BE2C (cell line): ENCODE measurements at places on chromosomes 1 and 21.
A peak's percentile ranks its signal among the peaks of the same experiment; 100 is the strongest.

- no peak for DNase-seq
These were observed 7.6 kb downstream of the EDN2 start for GRCh38 chr1:41476807-41477361.

GRCh38 chr1:212702672-212703071, 3.0 kb upstream of the BATF3 start:
- DNase-seq = no peak

- DNase-seq = no peak
These were observed 198.7 kb downstream of the SETD4 start for GRCh38 chr21:35861661-35862060.

DNA sequence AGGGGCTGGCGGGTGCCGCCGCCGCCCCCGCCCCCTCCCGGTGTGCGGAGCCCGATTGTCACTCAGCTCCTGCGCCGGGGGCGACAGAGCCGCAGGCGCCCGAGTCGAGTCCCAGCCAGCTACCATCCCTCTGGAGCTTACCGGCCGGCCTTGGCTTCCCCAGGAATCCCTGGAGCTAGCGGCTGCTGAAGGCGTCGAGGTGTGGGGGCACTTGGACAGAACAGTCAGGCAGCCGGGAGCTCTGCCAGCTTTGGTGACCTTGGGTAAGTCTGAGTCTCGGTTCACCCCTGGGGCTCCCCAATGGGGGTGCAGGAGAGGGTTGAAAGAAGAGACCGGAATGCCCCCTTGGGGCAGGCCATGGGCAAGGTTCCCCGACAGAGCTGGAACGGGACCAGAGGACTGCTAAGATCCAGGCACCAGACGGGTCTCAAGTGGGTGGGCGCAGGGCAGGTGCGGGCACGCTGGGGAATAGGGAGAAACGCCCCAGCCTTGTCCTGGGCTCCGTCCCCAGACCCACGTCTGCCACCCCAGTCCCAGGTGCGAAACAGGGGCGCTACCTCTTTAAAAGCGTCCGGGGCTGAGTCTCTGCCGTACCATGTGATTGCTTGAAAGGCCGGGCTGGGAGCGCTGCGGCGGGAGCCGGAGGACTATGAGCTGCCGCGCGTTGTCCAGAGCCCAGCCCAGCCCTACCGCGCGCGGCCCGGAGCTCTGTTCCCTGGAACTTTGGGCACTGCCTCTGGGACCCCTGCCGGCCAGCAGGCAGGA, at the start of gene ADORA1:
Gene ADORA1, plus strand, starts transcription at position 61 of the 765 bp plus-strand sequence. CDS start 1,116 bp downstream, outside the sequence.
- peak; percentile 64 for DNase-seq

GRCh38 chr1:234262754-234263105, 110.5 kb upstream of the COA6 start:
- no peak for DNase-seq

- DNase-seq = no peak
These were observed 60.5 kb upstream of the SIPA1L2 start for GRCh38 chr1:232690285-232690935.

GRCh38 chr1:168391851-168392681, 111.4 kb downstream of the TBX19 start:
- DNase-seq = no peak

- no peak for DNase-seq
These were observed 36.4 kb downstream of the SMG7 start for GRCh38 chr1:183508694-183509093.

- DNase-seq = no peak
These were observed 73.5 kb downstream of the ZNF644 start for GRCh38 chr1:90948301-90948700.

GRCh38 chr1:183719289-183719688, 66.2 kb upstream of the APOBEC4 start:
- DNase-seq = no peak

DNA sequence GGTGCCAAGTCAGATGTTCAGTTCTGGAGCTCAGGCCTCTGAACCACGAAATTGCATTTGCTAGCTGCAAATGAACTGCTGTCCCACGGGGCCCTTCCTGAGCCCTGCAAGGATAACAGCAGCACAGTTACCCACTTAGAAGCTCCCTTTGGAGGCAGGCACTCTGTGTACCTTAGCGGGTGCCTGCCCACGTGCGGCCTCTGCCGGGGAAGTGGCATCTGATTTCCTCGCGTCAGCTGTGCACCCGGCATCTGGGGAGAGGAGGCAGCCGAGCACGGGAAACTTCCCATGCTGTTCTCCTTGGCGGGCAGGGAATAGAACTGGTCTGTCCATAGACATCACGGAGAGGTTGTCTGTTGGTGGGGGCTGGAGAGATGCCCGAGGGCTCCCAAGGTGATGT, 148.0 kb upstream of the C1orf174 start:
- DNase-seq = no peak

GRCh38 chr1:236147521-236148469, 5.5 kb downstream of the GPR137B start:
- no peak for DNase-seq

- DNase-seq = no peak
These were observed 8.2 kb upstream of the TTC34 start for GRCh38 chr1:2809656-2810055.

GRCh38 chr1:64526312-64526711, 56.4 kb downstream of the CACHD1 start:
- no peak for DNase-seq

- DNase-seq = no peak
These were observed 6.0 kb upstream of the ST6GALNAC3 start for GRCh38 chr1:76068542-76068941.

DNA sequence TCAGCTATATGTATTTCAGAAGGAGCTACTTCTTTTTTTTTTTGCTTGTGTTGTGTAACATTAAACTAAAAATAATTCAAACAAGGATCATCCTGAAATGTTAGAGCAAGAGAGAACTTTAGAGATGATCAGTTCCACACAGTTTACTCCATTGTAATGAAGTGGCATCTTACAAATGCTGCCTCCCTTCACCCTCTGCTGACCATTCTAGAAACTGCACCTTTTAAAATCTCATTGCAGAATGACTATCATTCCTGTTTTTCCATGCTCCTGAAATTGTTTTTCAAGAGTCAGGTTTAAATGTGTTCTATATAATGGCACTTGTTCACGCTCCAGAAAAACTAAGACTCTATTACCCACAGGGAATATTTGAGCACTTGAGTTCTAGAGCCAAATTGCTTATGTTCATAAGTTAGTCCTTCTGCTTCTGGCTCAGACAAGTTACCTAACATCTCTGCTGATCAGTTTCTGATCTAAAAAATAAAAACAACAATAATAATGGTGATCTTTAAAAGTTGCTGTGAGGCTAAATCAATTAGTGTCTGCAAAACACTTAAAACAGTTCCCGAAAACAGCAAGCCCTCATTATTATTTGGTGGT, 21.5 kb upstream of the SLC44A5 start:
- DNase-seq = peak; percentile 7

DNA sequence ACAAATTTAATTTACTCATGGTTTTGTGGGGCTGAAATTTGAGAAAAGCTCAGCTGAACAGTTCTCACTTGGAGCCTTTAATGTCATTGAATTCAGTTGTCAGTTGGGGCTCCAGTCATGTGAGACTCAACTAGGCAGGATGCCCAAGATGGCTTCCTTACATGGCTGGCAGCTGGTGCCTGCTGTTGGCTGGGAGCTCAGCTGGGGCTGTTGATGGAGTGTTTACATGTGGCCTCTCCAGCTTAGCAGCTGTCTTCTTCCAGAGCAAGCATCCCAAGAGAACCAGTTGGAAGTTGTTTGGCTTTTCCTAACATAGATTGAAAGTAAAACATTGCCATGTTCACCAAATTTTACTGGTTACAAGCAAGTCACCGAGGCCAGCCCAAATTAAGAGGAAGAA, 81.8 kb upstream of the KCNA3 start:
- DNase-seq = no peak

- no peak for DNase-seq
These were observed 23.5 kb upstream of the WNT4 start for GRCh38 chr1:22166439-22166838.

- DNase-seq = peak; percentile 80
These were observed 636.9 kb downstream of the KIF26B start for GRCh38 chr1:245791410-245792312.

GRCh38 chr1:203267912-203268311, 37.4 kb upstream of the BTG2 start:
- no peak for DNase-seq

DNA sequence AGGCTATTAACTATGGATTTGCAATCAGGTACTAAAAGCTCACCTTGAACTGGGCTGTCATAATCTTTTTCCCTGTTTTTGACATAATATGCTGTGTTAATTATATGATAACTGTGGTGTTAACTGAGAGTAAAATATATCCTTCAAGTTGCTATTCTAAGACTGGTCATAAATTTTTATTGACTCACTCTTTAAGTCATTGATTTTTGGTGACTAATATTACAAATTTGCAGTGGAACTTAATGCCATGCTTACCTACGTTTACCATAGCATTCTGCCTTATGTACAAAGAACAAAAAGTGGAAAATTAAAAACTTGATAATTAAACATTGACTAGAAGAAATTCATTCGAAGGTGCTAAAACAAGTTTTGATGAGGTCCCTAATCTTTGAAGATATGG, 872.4 kb downstream of the BRINP3 start:
- no peak for DNase-seq

DNA sequence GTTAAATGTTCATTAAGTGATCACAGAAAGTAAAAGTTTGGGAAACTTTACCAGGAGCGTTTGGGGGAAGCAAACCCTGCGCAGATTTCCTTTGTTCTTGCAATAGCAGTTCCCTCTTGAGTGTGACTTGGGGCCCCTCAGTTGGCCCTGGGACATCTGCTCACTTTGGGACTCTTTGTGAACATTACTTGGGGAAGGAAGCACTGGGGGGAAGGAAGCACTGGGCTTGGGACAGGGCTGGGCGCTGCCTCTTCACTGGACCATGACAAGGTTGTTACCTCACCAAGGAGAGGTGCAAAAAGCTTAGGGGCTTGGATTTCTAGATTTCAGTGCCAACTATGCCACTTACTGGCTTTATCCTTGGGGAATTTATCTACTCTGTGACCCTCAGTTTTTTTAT, 63.5 kb downstream of the ETS2 start:
- DNase-seq = no peak

DNA sequence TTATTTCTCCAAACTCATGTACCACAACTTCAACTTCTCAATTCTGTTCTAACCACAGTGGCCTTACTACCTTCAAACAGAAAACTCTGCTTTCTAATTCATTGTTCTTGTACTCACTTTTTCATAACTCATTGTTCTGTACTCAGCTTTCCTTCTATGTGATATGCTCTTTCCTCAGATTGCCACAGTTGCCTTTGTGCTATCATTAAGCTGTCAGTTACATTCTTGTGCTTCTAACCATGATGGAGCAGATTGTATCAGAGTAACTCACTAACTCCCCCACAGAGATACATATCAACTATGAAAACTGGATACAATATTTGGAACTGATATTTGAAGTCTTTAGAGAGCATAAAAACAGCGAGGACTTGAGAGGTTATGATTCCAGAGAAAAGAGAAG, 1213.7 kb downstream of the KCNT2 start:
- no peak for DNase-seq

DNA sequence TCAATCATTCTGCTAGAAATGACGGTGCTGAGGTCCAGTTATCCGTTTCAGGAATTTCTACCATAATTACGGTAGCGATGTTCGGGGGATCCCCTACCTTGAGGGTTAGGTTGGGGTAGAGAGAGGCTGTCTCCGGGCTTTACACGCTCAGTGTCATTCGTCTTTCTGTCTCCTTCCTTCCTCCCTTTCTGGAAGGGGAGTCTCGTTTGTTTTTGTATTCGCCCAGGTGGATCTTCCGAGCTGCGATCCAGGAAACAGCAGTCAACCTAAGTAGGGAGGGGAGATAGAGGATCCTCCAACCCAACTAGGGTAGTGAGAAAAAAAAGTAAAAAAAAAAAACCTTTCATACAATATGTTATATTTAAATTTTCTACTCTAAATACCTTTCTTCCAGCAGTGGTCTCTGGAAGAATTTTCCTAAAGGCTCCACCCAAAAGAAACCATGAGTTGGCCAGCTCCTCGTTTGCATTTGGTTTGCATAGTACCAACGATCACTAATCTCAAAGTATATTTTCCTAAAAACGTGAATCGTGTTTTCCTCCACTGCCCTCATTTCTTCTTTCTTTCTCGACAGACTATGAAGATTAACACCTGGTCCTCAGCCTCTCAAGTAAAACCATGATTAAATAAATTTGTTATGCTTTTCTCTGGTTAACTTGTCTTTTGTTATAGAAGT, 611 bp upstream of the PIK3C2B start:
- no peak for DNase-seq

GRCh38 chr21:45434645-45435217, 29.8 kb downstream of the COL18A1 start:
- no peak for DNase-seq

- DNase-seq = no peak
These were observed 50.0 kb downstream of the GNG4 start for GRCh38 chr1:235599536-235599935.

- no peak for DNase-seq
These were observed 21.3 kb downstream of the UBASH3A start for GRCh38 chr21:42424914-42425541.

DNA sequence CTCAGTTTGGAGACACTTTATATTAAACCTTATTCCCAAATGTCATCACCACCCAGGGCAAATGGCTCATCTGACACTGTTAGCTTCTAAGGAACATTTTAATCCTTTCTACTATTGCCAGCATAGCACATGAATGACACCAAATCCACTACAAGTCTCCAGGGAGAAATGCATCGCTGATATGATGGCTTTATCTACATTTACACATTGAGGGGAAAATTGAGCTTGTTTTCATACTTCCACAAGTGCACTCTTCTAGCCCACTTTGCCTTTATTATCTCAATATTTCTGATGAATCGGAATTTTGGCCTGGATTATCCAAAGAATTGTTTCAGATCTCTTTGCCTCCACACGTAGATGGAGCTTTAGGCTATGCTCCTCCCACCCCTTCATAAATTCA, 75.4 kb downstream of the RUNX1 start:
- no peak for DNase-seq

- no peak for DNase-seq
These were observed 19.3 kb downstream of the MIIP start for GRCh38 chr1:12038356-12039163.

- peak; percentile 77 for DNase-seq
These were observed 16.6 kb downstream of the RHBG start for GRCh38 chr1:156385534-156386031.

- no peak for DNase-seq
These were observed 4.1 kb downstream of the SH3BP5L start for GRCh38 chr1:248821641-248822040.

- no peak for DNase-seq
These were observed 2.7 kb downstream of the PER3 start for GRCh38 chr1:7786795-7787194.

- peak; percentile 22 for DNase-seq
These were observed 456 bp downstream of the PTPN14 start for GRCh38 chr1:214550857-214551435.

GRCh38 chr21:27740084-27740483, 773.2 kb upstream of the ADAMTS5 start:
- no peak for DNase-seq
